Left cardiac atrium (tissue), 4 donors: ENCODE measurements at places on chromosomes 12 and 14. TPM values are rescaled to one million over a fixed set of nuclear protein-coding genes. Genes with fewer than 3 reads are reported as not detected.

- no peak for DNase-seq
Observed at GRCh38 chr14:95536036-95536593, 1.3 kb downstream of the GLRX5 start.

GRCh38 chr12:105825141-105825540 is 313.6 kb downstream of the NUAK1 start:
- no peak for DNase-seq

NRXN3 gene
- total RNA-seq: 1.6 TPM

FAM186B gene
- total RNA-seq: 0.31 TPM

DNA sequence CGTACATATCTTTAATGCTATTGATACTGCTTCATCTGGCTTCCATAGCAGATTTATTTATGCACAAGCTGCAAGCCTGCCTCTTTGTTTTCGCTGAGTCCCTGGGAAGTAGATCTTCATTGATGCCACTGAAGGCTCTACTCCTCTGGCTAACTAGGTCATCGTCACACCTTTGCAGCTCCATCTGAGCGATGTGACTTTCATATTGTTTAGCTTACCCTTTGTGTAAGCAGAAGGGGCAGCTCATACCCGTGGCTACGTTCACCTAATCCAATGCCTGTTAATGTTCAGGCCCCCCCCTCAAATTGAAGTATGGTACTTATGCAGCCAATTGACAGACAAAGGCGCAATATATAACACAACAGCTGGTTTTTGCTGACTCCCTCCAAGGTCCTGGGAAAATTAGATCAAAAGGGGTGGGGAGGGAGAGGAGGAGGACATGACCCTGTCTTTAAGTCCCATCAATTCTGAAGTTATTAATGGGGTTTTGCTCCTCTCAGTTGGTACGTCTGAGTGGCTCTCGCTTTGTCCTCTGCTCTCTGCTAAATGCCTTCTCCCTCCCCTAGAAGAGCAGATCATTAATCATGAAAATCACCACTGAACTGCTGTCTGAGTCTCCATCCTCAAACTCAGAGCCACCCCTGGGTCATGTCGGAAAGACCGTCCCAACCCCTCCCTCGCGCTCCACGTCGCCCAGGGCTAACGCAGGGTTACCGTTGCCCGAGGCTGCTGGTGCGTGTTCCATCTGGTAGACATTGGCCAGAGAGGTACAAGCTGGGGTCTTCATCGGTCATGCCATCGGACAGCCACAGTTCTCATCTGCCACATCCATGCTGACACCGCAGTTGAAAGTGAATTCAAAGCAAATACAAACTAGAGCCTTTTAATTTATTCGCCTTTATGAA is 128.8 kb downstream of the ADGRD1 start:
- DNase-seq: no peak
